ENCODE measurements at places on chromosomes 3 and 15. TPM values are rescaled to one million over a fixed set of nuclear protein-coding genes. Genes with fewer than 3 reads are reported as not detected.

Gene PLIN1
- not detected for polyA plus RNA-seq

Gene ACP3
- not detected for polyA plus RNA-seq

Gene IL20RB
- 0.68 TPM for polyA plus RNA-seq

Gene ULK3
- polyA plus RNA-seq = 16.3 TPM

Gene TGM4
- polyA plus RNA-seq = not detected

Gene PRR23E
- not detected for polyA plus RNA-seq

Gene SNX4
- 23.1 TPM for polyA plus RNA-seq

Gene IDH2
- 80.1 TPM for polyA plus RNA-seq

Gene SENP7
- polyA plus RNA-seq = 6.7 TPM

Gene SPTBN5
- polyA plus RNA-seq = 0.02 TPM

DNA sequence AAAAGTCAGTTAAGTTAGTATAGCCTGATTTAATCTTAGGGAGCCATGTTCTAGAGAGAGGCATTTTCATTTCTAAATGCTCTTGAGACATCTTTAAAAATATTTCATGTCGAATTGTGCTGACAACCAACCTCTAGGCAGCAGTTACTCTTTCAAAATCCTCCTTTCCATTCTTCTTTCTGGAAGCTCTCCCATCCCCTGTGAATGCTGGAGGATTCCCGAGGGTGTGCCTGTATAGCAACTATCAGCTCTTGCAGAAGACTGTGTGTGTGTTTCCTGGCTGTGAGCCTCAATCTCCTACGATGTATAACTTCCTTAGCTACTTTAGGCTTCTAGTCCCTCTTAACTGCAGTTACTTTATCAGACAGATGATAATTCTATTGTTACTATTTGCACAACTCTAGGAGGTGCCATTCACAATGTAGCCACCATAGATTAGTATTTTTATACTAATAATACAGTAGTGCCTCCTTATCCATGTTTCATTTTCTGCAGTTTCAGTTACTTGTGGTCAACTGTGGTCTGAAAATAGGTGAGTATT is 250.3 kb downstream of the EDEM1 start:
- DNase-seq = no peak

DNA sequence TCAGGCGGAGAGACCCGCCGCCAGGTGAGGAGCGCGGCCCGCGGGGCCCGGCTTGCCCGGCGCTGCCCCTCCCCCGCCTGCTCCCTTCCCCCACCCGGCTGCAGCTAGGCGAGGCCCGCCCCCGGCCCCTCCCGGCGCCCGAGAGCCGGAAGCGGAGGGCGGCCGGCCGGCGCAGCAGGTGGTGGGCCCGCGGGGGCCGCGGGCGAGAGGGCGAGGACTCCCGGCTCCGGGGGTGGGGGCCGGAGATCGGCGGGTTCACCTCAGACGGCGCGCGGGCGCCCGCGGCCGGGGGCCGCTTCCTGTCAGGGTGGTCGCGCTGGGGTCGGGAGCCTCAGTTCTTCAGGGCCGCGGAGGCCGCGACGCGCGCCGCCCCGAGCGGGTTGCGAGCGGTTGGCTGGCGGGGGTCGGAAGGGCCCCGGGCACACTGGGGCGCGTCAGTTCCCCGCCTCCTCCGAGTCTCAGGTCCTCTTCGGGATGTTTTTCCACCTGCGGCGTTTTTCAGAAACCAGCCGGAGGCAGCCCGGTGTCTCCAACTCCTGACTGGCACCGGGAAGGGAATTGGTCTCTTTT is 395 bp downstream of the ZFAND6 start:
- no peak for DNase-seq

DNA sequence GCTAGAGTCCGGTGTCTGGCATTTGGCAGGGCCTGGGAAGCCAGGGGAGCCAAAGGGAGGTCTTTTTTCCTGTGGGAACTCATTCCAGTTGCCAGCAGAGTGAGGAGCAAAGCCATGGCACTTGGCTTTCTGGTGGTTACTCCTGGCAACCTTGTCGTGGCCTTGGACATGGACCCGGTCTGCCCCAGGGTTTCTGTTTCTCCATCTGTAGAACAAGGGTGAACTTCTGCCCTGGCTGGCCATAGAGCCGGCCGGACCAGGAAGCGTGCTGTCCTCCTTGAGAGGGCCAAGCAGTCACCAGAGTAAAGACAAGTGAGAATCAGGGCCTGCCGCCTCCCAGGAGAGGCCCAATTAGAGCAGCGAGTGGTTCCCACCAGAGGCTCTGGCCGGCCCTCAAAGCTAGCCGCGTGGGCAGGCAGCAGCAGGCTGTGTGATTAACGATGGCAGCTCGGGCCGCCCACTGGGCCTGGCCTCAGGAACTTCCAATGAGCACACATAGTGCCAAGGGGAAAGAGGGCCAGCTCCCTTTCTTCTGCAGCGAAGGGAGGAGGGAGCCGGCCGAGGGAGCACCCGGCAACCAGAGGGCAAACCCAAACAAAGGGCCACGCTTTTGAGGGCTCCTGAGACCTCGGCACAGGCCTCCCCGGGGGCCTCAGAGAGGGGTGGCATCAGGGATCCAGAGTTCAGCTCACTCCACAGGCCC is 29.1 kb upstream of the ELP6 start:
- no peak for DNase-seq

DNA sequence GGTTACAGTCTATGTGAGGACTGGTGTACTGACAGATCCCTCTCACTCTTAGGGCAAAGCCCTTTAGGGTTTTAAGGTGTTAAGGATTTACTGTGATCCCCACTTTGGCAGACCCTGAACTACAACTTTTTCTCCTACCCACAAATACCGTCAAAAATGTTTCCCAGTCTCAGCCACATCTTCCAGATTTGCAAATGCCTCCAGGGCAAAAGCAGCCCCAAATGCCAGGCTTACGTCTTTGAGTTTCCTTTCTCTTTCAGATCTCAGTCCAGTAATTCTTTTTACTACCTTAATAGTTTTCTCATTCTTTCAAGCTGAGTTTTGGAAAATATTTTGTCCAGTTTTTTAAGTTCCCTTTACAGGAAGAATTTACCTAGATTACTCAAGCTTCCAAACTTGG is 13.4 kb upstream of the ITGA11 start:
- DNase-seq = no peak

DNA sequence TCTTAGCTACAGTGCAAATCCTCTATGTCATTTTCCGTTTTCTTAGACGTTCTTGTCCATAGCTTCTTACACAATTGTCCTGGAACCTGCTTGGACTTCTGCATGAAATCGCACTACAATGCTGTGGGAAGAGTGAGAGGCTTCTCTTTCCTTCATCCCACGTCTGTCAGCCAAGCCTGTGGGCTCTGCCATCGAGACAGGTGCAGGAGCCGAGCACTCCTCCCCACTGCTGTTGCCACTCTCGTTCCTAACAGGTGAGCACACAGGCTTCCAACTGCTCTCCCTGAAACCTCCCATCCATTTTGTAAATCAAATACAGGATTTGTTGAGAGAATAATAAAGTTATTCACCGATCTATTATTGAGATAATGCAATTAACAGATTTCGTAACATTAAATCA is 23.5 kb downstream of the ZXDC start:
- no peak for DNase-seq

DNA sequence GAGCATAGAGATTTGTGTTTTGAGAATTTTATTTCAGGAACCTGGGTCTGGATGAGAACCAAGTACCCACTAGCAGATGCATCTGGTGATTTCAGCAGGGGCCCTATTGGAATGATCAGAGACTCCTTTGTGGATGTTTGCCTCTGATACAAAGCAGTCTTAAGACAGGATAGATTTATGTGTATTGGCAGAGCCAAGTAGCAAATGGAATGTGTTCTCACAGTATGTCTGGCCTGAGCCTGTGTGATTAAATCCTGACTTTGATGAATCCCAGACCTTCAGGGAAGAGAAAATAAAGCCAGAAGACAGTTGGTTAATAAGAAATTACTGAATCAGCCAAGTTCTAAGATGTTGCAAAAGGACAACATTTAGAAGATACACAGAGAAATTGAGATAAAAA is 755.5 kb upstream of the SEMA6D start:
- no peak for DNase-seq

- DNase-seq = no peak
Observed at GRCh38 chr15:64990168-64990470, 405 bp upstream of the SPG21 start.

- no peak for DNase-seq
Observed at GRCh38 chr15:74417225-74417624, 16.5 kb downstream of the SEMA7A start.

DNA sequence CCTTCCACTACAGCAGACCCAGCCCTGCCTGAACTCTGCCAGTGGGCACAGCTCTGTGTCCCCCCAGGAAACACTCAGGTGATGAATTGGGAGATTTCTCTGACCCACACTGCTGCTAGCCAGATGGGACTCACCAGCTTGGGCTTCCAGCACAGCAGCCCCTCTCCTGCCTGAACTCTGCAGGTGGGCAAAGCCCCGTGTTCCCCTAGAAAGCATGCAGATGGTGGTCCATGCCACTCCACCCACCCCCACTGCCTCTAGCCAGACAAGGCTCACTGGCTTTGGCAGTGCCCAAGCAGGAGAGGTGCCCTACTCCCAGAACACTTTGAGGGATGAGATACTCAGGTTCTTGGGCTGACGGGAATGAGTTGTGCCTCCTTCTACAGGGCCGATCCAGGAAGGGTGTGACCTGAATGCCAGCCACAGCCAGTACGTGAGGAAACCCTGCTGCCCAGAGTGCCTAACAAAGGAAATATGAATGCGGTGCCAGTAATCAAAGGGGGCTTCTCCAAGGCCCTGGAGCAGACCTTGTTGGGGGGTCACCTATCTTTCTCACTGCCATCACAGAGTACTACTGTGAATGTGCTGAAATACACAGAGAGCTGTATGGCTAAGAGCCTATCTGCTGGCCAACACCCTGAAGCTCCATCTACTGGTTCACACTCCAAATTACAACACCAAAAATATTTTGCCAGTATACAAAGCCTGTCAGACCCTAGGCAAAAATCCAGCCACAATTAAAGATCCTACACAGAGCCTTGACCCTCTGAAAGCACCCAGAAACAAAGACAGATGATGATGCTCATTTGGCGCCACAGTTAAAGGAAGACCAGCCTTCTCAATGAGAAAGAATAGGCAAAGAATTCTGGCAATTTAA is 61.9 kb downstream of the BTLA start:
- DNase-seq = no peak

DNA sequence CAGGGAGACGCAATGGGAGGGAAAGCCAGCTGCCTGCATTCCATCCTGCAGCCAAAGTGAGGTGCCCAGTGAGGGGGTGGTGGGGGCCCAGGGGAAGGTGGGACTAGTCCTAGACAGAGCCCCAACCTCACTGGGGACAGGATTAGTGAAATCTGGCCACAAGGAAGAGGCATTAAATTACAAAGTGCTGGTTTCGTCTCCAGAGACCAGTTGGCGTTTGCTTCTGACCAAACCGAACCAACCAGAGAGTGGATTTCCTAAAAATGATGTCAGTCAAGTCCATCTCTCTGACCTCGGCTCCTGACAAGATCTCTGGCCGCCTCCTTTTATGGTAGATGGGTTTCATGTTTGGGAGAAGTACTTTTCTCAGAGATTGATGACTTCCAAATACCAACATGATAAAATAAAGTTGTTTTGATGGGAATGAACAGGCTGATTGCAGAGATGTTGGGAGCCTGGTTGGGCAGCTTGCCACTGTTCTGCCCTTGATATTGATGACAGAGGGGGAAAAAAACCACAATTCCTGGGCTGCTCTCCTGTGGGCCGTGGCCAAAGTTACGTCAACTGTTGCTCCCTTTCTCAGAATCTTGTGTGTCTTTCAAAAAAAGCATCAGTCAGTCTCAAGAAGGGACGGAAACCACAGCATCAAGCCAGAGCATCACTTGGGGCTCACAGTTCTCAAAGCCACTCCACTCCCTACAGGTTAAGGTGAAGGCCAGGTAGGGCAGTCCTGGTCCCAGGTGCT is 24.6 kb downstream of the ITGA11 start:
- DNase-seq = no peak

- DNase-seq = no peak
Observed at GRCh38 chr15:54517366-54517765, 539.1 kb downstream of the UNC13C start.

GRCh38 chr15:70522323-70522966 is 240.9 kb downstream of the UACA start:
- DNase-seq = no peak

- no peak for DNase-seq
Observed at GRCh38 chr3:33883951-33884561, 85.6 kb downstream of the PDCD6IP start.

GRCh38 chr3:161560008-161560637 is 63.5 kb downstream of the OTOL1 start:
- no peak for DNase-seq

GRCh38 chr3:9169956-9170850 is 79.2 kb downstream of the SRGAP3 start:
- no peak for DNase-seq

DNA sequence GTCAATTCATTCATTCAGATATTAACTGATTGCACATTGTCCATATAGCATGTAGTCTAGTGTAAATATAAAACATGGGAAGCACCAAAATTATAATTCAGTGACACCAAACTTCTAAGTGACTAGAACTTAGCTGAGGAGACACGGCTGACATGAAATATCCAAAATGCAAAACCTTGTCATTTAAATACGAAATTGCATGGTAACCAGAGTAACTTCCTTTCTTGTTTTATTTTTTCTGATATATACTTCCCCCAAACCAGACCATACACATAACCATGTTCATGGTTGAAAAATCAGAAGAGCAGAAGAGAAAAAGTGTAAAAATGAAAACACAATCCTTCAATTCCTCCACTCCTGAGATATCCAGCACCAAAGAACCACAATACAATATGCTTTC is 38.0 kb downstream of the CBLB start:
- no peak for DNase-seq
